ENCODE measurements at places on chromosomes 3 and 15. TPM values are rescaled to one million over a fixed set of nuclear protein-coding genes. Genes with fewer than 3 reads are reported as not detected.

The RPP25 gene
- total RNA-seq: 0.54 TPM

DNA sequence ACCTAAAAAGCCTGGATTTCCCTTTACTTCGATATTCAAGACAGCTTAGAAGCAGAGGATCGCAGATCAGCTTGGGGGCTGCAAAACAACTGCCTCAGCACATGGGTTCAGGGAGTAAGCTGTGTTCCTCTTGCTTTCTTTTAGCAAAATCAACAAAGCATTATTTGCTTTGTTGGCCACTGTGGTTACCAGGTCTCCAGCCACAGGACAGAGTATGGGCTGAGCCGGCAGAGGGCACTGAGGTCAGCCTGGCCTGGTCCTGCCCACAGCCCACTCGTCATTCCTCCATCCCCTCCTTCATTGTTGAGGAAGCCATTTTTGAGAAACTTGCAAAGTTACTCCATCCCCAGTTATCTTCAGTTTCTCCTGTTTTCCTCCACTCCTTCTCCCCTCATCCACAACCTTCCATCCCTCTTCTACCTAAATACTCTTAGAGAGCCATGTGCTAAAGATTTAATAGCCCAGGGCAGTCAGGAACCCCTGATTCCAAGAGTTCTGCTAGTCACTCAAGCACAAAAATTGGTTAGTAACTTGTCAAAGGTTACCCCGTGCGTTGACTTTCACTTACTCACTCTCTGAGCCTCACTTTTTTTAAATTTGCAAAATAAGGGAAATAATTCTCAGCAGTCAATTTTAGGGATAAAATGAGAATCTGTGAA, 60.0 kb upstream of the HES1 start:
- H3K4me1 ChIP-seq: peaks cover 6% of the 10 kb centered on the region
- no peak for DNase-seq

DNA sequence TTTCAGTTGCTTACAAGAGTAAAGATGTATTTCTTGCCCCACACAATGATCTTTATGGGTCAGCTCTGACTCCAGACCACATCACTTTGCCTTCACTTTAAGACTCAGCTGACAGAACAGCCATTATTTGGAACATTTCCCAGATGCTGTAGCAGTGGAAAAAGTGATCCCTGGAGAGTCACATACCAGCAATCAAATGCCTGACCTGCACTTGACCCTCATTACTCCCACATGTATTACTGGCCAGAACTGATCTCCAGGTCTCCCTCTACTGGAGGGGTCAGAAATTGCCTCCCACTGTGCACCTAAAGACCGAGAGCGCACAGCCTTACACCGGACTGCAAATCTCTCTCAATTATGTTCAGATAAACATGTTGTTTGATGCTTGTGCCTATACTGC, 88.6 kb upstream of the ZNF385D start:
- H3K36me3 ChIP-seq: no peaks in the 10 kb centered on the region
- no peak for DNase-seq
- no peak overlapping the region for H3K27ac ChIP-seq
- no peaks in the 10 kb centered on the region for H3K27me3 ChIP-seq
- H3K4me1 ChIP-seq: no peaks in the 10 kb centered on the region

The FAM3D gene
- total RNA-seq: not detected

The SPINT1 gene
- 2.1 TPM for total RNA-seq

DNA sequence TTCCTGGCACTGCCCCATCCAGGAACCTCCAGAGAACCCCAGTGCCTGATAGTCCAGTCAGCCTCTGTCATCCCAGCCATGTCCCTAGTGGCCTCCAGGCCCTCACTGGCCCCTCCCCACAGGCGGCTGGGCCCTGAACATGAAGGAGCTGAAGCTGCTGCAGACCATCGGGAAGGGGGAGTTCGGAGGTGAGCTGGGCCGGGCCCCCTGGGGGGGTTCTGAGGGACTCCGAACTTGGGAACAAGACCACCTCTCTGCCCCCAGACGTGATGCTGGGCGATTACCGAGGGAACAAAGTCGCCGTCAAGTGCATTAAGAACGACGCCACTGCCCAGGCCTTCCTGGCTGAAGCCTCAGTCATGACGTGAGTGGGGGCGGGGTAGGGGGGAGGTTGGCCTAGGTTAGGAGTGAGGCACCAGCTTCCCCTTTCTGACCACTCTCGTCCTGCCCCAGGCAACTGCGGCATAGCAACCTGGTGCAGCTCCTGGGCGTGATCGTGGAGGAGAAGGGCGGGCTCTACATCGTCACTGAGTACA, 12.0 kb upstream of the LMAN1L start:
- peaks cover 50% of the 10 kb centered on the region for H3K4me1 ChIP-seq
- H3K27me3 ChIP-seq: no peaks in the 10 kb centered on the region
- no peak for DNase-seq
- no peak overlapping the region for H3K4me3 ChIP-seq

DNA sequence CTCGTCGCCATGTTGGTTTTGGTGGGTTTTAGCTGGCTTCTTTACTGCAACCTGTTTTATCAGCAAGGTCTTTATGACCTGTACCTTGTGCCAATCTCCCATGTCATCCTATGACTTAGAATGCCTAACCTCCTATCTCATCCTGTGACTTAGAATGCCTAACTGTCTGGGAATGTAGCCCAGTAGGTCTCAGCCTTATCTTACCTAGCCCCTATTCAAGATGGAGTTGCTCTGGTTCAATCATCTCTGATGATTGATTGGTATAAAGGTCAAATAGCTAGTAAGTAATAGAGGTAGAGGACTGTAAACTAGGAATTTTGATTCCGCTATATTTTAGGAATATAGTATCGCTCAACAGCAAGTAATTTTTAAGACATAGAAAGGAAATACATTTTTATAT, 1.3 kb upstream of the ACKR2 start:
- no peak for DNase-seq
- H3K27ac ChIP-seq: no peak overlapping the region
- peaks cover 18% of the 10 kb centered on the region for H3K4me1 ChIP-seq
- H3K36me3 ChIP-seq: no peaks in the 10 kb centered on the region
- H3K27me3 ChIP-seq: peaks cover 11% of the 10 kb centered on the region
- H3K4me3 ChIP-seq: no peak overlapping the region

- no peaks in the 10 kb centered on the region for H3K27me3 ChIP-seq
- DNase-seq: no peak
- H3K36me3 ChIP-seq: no peaks in the 10 kb centered on the region
- H3K4me3 ChIP-seq: no peak overlapping the region
These were observed 86.1 kb upstream of the PSMD6 start for GRCh38 chr3:64109438-64109837.

DNA sequence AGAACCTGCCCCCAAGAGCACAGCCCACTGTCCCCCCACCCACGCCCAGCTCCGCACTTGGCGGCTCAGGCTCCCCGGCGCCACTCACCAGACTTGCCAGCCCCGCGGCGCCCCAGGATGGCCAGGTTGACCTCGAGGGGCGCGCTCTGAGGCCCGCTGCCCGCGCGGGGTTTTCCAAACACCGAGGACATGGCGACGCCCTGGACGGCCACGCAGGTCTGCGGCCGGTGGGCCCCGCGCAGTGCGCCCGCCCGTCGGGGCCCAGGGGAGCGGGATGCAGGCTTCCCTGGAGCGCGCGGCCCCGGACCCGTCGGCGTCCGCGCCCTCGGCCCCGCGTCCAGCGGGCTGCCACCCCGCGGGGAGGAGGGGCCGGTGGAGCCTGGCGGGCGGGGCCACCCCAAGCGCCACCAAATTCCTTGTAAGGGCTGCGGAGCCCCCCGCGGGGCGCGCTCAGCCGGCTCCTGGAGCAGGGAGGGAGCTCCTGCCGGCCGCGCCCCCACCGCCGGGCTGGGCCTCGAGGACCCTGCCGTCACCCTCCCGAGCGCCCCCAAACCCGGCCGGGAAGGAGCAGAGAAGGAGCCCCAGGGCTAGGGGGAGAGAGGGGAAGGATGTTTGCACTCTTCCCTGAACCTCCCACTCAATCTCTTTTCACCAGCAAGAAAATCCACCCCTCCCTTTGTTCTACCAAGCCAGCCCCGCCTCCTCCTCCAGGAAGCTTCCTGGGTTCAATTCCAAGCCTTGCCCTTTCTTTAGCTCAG, at the start of gene RASL12:
RASL12 (minus strand) TSS at position 347 of the 758 bp plus-strand sequence; CDS start at position 191, 156 bp downstream.
- H3K4me1 ChIP-seq: no peaks in the 10 kb centered on the region
- no peak for DNase-seq
- H3K27ac ChIP-seq: no peak within 1 kb of the TSS
- H3K36me3 ChIP-seq: no peaks in the 10 kb centered on the region

DNA sequence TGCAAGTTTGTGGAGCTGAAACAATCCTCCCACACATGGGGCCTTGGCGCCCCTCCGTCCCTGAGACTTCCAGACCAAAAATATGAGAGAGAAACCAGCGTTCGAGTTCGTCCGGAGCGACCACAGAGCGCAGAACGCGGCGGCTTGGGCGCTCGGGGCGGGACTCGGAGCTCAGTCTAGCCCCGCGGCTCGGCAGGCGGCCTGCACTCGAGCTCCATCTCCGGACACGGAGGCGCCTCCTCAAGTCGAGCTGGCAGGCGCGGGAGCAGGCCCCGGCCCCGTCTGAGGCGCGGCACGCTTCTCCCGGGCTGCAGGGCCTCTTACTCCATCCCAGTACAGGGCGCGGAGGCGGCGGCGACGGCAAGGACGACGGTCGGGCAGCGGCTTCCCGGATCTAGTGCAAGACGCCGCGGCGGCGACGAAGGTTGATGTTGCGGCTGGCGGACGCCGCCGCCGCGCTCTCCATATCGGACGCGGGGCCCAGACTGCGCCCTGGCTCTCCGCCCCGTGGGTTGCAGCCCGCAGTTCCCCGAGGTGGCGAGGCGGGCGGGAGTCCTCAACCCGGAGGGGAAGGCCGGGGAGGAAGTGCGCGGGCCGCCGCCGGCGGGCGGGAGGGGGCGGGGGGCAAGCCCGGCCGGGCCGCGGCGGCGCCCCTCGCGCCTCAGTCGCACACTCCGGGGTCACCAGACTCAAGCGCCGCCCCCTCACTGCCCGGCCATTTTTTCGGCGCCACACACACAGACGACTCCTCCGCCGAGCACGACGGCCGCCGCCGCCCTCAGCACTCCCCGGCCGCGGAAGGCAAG, 674 bp downstream of the MSL2 start:
- H3K36me3 ChIP-seq: no peaks in the 10 kb centered on the region
- H3K4me1 ChIP-seq: peaks cover 27% of the 10 kb centered on the region
- no peaks in the 10 kb centered on the region for H3K27me3 ChIP-seq
- H3K27ac ChIP-seq: peak overlapping the region; percentile 99
- peak overlapping the region; percentile 99 for H3K4me3 ChIP-seq

DNA sequence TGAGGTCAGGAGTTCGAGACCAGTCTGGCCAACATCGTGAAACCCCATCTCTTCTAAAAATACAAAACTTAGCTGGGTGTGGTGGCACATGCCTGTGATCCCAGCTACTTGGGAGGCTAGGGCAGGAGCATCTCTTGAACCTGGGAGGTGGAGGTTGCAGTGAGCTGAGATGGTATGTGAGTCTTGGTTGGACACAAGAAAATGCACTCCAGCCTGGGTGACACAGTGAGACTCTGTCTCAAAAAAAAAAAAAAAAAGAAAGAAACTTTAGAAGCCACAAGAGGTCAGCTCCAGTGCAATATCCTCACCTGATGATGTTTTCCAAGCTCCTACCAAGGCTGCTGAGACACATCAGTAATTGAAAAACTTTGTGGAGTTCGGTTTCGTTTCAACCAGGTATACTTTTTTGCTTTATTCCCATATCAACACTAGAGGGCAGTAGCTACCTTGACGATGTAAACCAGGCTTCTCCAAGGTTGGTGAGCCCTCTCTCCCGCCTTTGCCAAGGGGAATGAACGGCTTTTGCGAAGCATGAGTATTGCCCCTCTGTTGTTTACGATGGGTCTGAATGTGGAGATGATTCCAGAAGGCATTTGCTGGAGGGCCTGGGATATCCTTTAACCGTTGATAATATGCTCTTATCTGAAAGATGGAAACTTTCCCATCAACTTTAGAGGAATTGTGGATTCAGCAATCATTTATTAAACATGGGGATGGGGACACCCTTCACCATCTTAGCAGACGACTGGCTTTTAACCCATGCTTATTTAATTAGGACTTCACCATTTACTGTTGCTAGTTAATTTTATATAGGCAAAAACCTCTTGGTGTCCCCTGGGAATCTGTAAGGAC, 202.8 kb downstream of the SV2B start:
- H3K27ac ChIP-seq: no peak overlapping the region
- peak overlapping the region; percentile 31 for H3K4me3 ChIP-seq
- no peaks in the 10 kb centered on the region for H3K36me3 ChIP-seq
- peak; percentile 9 for DNase-seq

The ARL14 gene
- total RNA-seq: not detected

DNA sequence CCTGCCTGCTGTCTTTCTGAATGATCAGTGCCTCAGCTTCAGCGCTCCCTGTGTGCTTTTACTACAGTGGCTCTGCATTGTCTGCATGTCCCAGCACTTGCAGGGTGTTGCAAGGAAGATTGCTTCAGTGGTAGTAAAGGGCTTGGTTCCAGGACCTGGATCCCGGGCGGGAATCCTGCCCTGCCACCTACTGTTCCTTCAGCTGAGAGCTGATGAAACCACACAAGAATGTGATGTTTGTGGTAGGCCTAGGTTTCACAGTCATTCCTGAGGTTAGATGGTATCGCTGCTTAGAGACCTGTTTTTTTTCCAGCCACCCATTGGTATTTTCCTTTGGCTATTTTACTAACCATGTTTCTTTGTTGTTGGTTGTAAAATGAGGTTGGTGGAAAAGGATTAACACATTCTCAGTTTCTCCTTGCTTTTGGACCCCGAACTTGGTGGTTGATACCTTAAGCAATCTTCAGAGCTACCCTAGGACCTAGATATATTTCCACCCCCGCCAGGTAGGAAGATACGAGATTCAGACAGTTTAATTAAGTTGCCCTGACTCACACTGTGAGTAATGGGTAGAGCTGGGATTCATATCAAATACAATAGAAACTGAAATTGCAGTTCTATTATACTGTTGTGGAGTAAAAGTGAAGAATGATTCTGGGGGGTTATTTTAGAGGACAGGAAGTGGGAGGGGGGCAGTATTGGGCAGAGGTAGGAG, 11.4 kb downstream of the GPR87 start:
- no peak overlapping the region for H3K4me3 ChIP-seq
- no peaks in the 10 kb centered on the region for H3K36me3 ChIP-seq
- H3K27me3 ChIP-seq: peaks cover 3% of the 10 kb centered on the region
- DNase-seq: no peak
- H3K27ac ChIP-seq: no peak overlapping the region

- no peak for DNase-seq
- peak overlapping the region; percentile 48 for H3K27ac ChIP-seq
- H3K4me3 ChIP-seq: peak overlapping the region; percentile 38
- H3K27me3 ChIP-seq: no peaks in the 10 kb centered on the region
- peaks cover 76% of the 10 kb centered on the region for H3K4me1 ChIP-seq
These were observed 50.2 kb downstream of the SMAD3 start for GRCh38 chr15:67115586-67115969.

- no peaks in the 10 kb centered on the region for H3K4me1 ChIP-seq
- H3K36me3 ChIP-seq: no peaks in the 10 kb centered on the region
- H3K27ac ChIP-seq: no peak overlapping the region
- no peak for DNase-seq
These were observed 6.3 kb upstream of the RAMAC start for GRCh38 chr15:82979726-82980125.

DNA sequence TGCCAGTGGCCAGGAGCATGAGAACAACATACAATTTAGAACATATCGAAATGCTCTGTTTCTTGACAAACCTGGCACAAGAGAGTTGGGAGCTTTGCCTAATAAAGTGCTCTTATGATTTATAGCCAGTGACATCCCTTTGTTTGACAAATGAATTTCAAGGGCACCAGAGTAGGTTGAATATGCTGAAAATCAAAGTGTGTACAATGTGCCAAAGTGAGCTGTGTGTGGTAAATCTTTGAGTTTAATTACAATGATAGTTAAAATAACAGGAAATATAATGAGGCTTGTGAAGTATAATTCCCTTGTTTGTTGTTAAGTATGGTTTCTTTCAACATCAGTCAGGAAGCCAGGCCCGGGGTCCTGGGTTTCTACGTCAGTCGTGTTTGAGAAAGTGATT, 211.9 kb downstream of the EBLN2 start:
- H3K4me1 ChIP-seq: no peaks in the 10 kb centered on the region
- no peaks in the 10 kb centered on the region for H3K36me3 ChIP-seq
- H3K4me3 ChIP-seq: no peak overlapping the region
- H3K27ac ChIP-seq: no peak overlapping the region
- no peaks in the 10 kb centered on the region for H3K27me3 ChIP-seq

The GOLGA8G gene
- total RNA-seq: not detected

Measured in CD4-positive, CD25-positive, alpha-beta regulatory T cell (primary cell).